ENCODE measurements at places on chromosomes 5 and 9.

- DNase-seq, result no peak
Observed at GRCh38 chr5:6814816-6815215, 101.6 kb downstream of the TENT4A start.

DNA sequence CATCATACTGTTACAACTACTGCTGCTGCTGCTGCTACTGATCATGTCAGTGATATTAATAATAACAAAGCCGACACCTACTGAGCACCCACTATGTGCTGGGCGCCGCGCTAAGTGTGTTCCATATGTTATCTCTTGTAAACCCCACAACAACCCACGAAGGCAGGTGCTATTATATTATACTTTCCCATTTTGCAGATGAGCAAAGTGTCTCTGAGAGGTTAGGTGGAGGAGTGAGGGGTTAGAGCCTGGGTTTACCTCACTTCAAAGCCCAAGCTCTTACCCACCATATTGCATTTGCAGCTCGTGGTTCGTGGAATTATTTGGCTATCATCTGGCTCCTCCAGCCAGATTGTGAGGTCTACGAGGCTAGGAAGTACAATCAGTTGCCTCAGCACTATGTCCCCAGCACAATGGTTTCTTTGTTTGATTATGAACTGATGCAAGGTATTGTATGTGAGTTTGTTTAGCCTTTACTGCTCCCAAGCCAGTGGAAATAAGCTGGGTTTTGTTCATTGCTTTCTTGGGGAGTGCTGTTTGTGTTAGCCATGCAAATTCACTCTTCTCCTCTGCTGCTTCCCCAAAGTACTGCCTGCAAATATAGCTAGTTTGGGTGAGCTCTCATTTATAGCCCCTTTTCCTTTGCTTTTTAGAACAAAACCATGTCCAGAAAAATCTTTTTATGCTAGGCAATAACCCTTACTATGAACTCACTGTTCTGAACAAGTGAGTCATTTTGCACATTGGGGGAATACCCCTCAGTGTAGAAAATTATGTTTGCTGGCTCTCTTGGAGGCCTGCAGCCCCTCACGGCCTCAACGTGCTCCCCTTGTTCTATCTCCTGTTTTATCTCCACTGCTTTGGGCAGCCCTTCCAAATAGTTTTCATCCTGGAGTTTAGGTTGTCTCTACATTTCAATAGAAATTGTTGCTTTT is 47.9 kb downstream of the ALG2 start:
- DNase-seq, result no peak

GRCh38 chr9:4144869-4145268 is 155.0 kb downstream of the GLIS3 start:
- no peak for DNase-seq

DNA sequence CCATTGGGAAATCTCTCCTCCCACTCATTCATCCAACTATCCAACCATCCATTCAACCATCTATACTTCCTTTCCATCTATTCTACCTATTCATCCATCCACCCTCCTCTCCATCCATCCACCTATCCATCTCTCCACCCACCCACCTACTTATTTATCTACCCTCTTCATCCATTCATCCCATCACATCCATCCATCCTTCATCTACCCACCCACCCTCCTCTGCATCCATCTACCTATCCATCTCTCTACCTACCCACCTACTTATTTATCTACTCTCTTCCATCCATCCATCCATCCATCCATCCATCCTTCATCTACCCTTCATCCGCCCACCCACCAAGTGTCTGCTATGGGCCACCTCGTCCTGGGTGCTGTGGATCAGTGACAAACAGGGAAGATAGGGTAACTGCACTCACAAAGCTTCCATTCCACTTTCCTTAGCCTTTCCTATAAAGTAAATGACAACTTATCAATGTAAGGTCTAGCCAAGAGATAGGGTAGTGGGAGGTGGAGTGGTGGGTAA is 96.8 kb upstream of the PANK3 start:
- DNase-seq, result no peak

- no peak for DNase-seq
Observed at GRCh38 chr9:134688661-134689320, 47.2 kb downstream of the COL5A1 start.

- DNase-seq, result no peak
Observed at GRCh38 chr5:125117566-125117965, 371.1 kb upstream of the ZNF608 start.

DNA sequence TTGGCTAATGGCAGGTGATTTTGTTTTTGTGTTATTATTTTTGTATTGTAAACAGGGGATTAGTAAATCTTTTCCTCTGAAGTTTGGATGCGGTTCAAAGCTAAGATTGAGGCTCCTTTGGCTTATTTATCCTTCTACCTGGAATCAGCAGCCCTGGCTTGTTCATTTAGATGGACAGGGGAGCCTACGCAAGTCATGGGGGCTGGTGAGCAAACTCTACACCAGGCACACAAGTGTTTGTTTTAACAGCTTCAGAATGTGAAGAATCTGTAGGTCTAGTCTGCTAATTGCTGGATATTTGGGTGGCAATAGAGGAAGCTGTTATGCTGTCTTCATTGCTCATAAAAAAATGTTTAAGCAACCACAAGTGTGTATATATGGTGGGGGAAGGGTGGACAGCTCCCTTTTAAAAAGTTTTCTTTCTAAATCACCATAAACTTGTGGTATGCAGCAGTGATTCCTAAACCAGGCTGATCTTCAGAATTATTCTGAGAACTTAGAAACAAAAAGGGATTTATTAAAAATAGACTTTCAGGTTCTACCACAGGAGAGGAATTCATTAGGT is 20.7 kb downstream of the ZNF462 start:
- DNase-seq, result peak; percentile 63

GRCh38 chr5:159419576-159419975 is 89.3 kb upstream of the IL12B start:
- no peak for DNase-seq

DNA sequence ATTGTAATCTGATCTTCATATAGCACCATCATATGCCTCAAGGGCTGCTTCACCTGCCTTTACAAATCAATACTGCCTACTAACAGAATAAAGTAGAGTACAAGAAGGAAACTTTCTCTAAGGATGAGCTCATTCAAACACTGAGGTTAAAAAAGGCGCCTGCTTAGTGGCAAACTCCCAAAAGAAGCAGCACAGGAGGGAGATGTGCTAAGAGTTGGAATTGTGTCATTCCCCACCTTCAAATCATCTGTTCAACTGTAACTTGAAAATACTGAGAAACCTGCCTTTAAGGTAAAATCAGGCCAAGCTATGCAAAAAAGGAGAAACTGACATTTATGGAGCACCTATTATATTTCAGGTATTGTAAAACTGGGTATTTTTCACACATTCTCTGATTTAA is 560.6 kb downstream of the PTPRD start:
- DNase-seq, result peak; percentile 3

DNA sequence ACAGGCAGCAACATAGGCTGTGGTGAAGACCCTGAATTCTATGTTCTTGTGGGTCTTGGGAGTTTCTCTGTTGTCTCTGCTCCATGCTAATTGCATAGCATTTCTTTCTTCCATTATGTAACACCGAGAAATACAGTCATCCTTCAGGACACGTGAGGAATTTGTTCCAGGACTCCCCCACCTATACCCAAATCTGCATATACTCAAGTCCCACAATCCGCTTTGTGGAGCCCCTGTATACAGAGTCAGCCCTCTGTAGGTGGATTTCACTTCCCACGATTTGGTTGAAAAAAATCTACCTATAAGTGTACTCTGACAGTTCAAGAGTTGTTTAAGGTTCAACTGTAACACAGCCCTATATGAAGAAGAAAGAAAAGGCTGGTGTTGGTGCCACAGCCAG is 22.1 kb downstream of the ANKRD33B start:
- DNase-seq, result no peak

DNA sequence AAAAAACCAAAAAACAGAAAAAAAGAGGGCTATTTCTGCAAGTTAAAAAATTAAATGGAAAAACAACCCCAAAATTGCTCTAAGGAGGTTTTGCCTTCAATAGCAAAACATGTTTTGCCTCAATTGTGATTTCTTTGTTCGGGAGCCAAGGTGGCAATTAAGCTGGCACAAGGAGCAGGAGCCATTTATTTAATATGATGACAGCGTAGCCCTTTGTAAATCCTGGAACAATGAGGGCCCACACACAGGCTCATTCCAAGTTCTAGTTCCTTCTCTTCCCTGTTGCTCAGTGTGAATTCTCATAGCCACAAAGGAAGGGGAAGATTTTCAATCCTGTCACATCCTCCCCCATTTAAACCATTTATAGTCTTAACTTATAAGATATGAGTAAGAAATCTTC is 353.2 kb downstream of the PDE4D start:
- no peak for DNase-seq

DNA sequence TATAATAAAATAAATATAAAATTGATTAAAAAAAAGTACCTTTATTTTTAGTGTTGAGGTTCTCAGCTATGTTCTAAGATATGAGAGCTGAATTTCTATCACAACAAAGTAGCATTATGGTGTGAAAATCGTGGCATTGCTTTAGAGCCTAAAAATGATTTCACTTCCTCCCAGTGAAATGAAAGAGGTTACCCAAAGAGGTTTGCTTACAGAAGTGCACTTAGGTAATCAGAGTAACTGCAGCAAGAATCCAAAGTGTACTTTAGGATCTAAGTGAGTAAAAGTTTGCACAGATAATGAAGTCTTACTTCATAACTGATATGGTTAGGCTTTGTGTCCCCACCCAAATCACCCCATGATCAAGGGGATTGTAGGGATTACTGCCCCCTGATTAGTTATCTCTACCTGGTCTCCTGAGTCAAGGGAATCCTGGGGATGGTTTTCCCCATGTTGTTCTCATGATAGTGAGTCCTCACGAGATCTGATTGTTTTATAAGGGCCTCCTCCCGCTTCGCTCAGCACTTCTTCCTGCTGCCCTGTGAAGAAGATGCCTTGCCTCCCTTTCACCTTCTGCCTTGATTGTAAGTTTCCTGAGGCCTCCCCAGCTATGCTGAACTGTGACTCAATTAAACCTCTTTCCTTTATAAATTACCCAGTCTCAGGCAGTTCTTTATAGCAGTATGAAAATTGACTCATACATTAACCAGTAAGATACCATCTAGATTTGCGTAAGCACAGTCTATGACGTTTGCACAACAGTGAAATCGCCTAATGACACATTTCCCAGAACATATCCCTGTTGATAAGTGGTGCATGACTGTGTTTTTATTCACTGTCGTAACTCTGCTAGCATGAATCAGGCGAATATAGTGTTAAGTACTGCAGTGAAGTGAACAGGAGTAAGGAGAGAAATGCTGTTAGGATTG is 40.3 kb upstream of the LRRC70 start:
- peak; percentile 83 for DNase-seq

GRCh38 chr9:89610391-89610925 is 5.6 kb downstream of the GADD45G start:
- DNase-seq, result no peak

DNA sequence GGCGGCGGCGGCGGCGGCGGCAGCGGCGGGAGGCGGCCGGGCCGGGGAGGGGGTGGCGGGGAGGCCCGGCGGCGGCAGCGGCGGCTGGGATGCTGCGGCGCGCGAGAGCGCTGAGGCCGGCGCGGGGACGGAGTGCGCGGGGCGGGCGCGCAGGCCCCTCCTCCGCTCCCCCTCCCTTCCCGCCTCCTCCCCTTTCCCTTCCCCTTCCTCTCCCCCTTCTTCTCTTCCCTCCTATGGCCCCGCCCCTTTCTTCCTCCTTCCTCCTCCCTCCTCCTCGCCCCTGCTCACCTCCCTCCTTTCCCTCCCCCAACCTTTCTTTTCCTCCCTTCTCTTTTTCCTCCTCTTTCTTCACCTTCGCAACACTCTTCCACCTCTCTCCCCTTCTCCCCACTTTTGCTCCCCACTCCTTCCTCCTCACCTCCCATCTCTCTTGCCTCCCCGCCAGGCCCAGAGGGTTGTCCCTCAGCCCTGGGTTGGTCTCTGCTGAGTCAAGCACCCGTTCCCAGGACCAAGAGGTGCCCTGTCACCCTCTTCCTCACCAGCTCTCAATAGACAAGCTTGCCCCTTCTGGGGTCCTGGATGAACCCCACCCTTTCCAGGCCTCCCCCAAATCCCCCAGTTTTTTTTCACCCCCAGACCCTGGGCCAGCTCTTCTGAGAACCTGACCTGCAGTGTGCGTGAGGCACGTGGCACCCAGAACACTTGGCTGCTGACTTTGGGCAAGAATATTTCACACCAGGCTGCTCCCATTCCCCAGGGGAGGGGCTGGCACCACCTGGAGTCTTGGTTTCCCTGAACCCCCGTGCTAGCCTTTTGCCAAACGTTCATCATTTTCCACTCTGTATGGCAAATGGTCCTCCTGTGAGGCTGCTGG is at the start of gene SEMA4D:
SEMA4D (minus strand) TSS at position 136 of the 874 bp plus-strand sequence. CDS start 92,657 bp downstream, outside the sequence.
- DNase-seq, result peak; percentile 22

GRCh38 chr5:42952578-42952974 is 87.5 kb downstream of the ANXA2R start:
- no peak for DNase-seq

- DNase-seq, result no peak
Observed at GRCh38 chr5:160089531-160089930, 29.7 kb downstream of the PWWP2A start.

DNA sequence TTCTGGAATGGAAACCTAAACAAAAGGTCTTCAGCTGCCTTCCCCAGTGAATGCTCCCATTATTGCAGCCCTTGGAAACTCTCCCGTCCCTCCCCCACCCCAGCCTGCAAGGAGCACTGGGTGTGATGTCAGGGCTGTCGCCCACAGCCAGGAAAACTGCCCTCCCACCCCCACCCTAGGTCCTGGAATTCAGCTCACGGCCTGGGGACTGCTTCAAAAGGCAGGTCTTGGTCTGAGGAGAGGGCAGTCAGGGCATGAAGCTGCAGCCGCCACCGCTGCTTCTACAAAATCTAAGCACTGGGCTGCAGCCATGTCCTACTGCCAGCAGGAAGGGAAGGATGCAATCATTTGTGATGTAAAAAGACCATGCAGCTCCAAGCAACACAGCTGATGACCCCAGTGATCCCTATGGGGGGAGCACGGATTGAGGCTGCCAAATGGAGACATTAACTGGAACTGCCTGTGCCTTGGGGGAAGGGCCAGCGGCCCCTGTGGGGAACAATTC is 11.4 kb downstream of the GRHPR start:
- no peak for DNase-seq

DNA sequence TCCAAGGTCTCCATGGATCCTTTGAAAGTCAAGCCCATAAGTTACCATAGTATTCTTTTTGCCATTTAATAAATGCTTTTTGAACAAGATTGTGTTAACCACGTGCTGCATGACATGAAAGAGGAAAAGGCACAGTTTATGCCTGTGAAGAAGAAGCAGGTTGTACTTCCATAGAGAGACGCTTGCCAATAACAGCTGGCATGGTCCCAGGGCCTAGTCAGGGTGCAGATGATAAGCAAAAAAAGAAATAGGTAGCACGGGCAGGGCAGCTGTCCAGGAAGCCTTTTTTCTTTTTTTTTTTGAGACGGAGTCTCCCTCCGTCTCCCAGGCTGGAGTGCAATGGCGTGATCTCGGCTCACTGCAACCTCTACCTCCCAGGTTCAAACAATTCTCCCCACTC is 71.8 kb upstream of the CLINT1 start:
- no peak for DNase-seq

DNA sequence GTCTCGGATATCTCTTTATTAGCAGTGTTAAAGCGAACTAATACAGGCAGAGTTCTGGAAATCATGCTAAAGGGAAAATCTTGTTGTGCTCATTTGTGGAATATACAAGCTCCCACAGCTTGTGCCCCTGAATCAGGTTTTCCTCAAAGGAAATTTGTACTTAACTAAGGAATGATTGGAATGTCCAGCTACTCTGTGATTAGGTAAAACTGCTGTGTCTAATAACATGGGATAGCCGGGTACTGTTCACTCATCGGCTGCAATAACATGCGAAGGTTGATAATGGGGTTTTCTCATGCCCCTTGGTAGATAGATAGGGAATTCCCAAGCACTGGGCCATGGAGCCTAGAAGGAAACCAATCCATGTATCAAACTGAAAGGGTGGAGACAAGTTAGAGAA is 306.7 kb downstream of the NR2F1-AS1 start:
- DNase-seq, result peak; percentile 81
